ENCODE measurements at places on chromosomes 5 and 9. TPM values are rescaled to one million over a fixed set of nuclear protein-coding genes. Genes with fewer than 3 reads are reported as not detected.

SPAAR gene
- total RNA-seq, result not detected

DNA sequence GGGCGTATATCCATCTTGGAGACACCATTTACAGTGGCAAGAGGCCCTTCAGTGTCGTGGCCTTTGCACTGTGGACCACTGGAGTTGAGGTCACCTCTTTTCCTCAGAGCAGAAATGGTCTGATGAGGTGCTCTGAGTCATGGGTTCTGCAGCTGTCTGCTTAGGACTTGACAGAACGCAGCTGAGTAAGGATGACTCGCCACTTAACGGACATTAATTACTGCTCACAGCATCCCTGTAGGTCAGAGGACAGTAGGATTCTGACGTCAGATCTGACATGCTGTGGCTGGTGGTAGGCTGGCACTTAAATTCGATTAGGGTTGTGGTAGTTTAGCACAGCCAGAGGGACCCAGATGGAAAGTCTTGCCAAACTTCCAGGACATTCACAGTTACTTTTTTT is 479.4 kb downstream of the DMAC1 start:
- DNase-seq, result peak; percentile 94

IFNA21 gene
- not detected for total RNA-seq

GABRG2 gene
- not detected for total RNA-seq

GRCh38 chr5:136432705-136433104 is 67.4 kb upstream of the TRPC7 start:
- no peak for DNase-seq

- DNase-seq, result peak; percentile 37
Measured at GRCh38 chr9:88781628-88782391, 209.5 kb upstream of the S1PR3 start.

DNA sequence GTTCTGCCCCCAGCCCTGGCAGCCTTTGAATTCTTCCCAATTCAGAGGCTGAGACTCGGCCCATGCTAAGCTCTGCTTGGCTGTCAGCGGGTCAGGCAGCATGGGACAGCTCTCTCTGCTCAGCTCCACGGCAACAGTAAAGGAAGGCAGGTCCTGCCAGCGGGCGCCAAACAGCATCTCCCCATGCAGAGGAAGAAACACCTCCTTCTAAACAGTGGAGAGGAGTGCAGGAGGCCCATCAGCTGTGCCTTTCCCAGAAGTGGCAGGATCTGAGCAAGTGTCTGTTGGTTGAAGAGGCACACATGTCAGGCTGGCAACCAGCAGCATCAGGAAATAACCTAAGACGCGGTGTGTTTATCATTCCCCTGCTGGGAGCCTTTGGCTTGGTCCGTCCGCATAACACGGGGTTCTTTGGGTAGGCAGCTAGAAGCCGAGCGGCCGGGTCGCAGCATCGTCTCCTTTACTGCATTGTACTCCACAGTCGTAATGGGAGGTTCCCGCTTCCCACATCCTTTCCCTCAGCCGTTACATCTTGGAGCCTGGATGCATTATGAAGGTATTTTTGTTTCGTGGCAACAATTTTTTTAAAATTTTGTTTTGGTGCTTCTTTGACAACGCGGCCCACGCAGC is 42.7 kb upstream of the NCS1 start:
- DNase-seq, result no peak

DNA sequence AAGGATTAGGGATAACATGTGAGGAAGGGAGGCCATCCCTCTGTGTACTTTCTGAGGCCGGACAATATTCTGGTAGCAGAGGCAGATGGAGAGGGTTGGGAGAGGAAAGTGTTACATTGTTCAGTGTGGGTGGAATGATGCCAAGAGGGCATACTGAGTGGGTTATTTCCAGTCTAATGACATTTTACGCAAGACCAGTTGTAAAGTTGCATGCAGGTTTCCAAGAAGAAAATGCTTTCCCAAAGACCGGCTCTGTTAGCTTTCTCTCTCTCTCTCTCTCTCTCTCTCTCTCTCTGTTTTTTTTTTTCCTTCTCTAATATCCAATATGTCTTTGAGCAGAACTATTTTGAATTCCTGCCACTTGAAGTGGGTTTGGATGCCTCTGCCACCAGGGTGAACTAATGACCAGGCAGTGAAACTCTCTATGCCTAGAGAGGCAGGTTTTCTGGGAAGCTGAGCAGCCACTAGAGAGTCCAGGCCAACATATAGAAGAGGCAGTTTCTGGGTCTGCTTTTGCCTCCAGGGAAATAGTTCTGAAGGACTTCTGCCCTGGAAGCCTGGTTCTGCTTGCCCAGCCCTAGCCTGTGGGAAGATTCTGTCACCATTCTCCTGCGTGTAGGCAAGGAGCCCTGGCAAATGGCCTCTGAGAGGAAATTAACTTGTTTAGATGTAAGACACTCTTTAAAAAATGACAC is 24.4 kb upstream of the ZNF366 start:
- peak; percentile 54 for DNase-seq
